Naive thymus-derived CD8-positive, alpha-beta T cell (primary cell): ENCODE measurements at places on chromosomes 12 and 14.

- no peak for DNase-seq
These were observed 132.2 kb upstream of the TMTC2 start for GRCh38 chr12:82554529-82554928.

GRCh38 chr12:69616025-69616424 lies 5.3 kb upstream of the LRRC10 start:
- DNase-seq = no peak

- no peak for DNase-seq
These were observed at the start of gene KRT6C for GRCh38 chr12:52473768-52474167. TSS of gene KRT6C (minus strand) at chr12:52473805. CDS start at chr12:52473737, 68 bp downstream.

GRCh38 chr12:50188875-50189575 lies 21.9 kb upstream of the CERS5 start:
- no peak for DNase-seq

- no peak for DNase-seq
These were observed 505.1 kb upstream of the TMEM132C start for GRCh38 chr12:127761880-127762279.

DNA sequence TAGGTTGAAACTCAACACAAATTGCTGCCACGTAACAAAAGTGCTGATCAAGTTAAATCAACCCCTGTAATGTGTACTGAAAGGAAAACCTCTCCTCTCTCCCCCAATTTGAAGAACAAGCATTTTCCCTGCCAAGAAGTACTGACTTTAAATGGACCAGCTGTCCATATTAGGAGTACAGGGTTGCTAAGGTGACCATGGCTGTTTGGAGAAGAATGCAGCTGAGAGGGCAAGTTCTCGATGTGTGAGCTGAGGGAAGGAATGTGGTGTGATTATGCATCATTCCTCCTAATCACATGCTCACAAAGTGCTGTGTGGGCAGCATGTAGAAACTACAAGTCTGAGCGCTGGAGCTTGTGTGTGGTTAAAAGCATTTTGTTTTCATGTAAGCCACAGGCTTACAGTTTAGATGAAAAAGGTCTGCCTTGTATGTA lies 50.9 kb upstream of the CCT2 start:
- DNase-seq = no peak

- no peak for DNase-seq
These were observed 12.5 kb downstream of the CKB start for GRCh38 chr14:103509864-103510723.

DNA sequence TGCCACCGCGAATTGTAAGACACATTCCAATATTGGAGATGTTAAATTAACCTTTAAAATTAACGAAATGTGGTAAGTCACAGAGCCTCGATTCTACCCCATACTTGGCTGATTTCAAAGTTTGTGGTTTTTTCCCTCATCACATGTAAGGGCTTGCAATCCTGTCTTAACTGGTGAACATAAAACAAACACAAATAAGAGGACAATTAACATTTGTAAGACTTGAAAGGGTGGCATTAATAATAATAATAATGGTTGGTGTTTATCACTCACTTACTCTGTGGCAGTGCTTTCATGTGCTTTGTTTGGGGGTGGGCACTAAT lies 26.6 kb downstream of the PPFIBP1 start:
- no peak for DNase-seq

DNA sequence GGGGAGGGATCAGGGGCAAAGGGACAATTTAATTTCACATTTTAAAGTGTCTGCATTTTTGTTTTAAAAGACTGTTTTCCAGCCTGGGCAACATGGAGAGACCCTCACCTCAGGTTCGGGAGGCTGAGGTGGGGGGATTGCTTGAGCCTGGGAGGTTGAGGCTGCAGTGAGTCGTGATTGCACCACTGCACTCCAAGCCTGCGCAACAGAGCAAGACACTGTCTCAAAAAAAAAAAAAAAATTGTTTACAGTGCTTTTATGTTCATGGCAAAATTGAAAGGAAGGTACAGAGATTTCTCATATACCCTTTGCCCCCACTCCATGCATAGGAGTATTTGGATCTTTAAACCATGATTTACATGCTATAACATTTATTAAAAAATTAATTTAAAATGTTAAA lies 16.4 kb upstream of the HVCN1 start:
- no peak for DNase-seq
